ENCODE measurements at places on chromosomes 4 and X.

GRCh38 chrX:15939737-15940136 is 85.1 kb upstream of the AP1S2 start:
- no peak for DNase-seq

DNA sequence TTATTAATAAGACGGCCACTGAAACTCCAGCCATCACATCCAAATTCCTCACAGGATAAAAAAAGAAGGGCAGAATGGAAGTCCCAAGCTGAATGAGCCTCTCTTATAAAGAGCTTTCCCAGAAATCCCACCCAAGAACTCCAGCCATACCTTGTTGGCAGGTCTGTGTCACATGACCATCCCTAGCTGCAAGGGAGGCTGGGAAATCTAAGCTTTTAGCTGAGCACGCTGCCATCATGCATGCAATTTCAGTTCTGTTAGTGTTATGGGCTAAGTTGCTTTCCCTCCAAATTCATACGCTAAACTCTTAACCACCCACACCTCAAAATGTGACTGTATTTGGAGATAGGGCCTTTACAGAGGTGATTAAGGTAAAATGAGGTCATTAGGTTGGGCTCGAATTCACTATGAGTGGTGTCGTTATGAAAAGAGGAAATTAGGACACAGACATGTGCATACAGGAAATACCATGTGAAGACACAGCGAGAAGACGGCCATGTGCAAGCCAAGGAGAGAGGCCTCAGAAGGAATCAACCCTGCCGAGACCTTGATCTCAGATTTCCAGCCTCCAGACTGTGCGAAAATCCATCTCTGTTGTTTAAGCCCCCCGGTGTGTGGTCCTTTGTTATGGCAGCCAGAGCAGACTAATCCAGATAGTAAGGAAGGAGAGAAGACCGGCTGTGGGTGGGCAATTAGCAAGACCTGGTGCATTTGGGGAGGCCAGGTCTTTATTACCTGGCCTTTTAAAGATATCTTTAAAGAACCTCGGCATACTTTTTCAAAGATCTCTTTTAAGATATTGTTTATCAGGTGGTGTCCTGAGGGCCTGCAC is 317.6 kb downstream of the BCOR start:
- DNase-seq = no peak

- DNase-seq = no peak
These were observed 11.8 kb downstream of the DSPP start for GRCh38 chr4:87620086-87620485.

- no peak for DNase-seq
These were observed 55.4 kb upstream of the TRO start for GRCh38 chrX:54865208-54865607.

DNA sequence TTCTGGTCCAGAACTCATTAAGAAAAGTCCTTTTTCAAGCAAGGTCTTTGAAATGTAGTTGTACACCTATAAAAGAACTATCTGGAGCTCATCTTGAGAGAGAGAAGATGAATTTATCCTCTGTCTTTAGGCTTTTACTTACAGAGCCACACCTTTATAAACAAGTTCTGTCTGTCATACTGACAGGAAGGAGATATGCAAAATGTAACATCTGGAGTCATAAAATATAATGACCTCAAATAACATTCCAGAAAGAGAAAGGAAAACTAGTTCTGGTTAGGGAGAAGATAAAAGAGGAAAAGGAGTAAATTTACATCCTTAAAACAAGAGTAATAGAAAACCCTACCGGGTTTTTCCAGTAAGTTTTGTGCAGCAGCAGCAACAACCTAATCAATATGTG is 1.3 kb downstream of the INPP4B start:
- DNase-seq = no peak

DNA sequence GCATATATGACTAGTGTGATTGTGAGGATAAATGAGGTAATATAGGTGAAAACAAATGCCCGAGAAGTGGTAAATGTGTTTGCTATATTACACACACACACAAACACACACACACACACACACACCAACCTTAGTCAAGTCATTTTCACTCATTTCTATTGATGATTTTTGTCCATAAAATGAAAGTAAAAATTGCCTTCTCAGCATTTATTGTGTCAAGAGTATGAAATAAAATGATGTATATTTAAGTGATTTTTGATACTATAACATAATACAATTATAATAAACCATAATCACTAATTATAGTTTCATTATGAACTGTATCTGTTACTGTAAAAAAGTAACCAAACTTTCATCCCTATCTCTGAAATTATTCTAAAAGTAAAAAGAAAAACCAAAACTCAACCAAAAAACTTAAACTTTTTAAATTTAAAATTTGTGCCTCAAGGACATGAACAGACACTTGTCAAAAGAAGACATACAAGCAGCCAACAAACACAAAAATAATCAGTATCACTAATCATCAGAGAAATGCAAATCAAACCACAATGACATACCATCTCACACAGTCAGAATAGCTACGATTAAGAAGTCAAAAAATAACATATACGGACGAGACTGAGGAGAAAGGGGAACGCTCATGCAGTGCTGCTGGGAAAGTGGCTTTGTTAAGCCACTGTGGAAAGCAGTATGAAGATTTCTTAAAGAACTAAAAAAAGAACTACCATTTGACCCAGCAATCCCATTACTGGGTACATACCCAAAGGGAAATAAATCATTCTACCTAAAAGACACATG is 601.0 kb downstream of the TMA16 start:
- no peak for DNase-seq

DNA sequence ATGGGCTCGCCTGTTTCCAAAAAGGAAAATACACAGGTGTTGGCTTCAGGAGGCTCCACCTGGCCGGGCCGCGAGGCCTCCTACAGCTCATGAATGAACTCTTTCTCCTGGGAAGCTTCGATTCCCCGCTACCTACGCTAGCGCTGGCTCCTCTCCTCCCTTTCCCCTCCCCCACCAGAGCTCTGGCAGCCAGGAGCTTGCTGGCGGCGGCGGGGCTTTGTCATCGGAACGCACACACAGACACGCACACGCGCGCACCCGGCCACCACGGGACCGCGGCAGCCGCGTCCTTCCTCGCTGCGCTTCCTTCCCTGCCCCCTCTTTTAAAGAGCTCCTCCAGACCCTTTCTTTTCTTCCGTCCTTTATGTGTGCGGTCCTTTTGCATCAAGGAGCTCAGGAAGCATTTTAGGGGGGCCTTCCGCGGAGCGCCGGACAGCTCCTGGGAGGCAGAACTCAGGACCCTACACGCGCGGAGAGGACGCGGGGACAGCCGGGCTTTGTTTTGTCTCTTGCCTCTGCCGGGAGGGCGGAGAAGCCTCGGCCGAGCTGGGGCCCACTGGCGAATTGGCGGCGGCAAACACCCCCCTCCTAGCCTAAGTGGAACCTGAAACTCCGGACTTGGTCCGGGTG is 70.2 kb upstream of the BCOR start:
- DNase-seq = no peak

DNA sequence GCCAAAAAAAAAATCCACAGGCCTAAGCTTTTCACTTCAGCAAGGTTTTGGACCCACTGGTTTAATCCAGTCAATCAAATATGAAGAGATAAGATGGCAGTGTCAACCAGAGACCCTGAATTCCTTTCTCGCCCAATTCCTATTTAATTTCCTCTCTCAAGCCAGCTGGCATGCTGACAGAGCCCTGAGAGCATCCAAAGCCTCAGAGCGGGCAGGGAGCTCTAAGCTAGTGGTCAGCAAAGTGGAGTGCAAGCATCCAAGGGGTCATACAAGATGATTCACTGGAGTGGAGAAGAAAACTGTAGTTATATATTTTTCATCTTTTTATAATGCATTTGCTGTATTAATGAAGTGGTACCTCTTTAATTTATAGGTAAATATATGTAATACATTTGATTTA is 37.8 kb upstream of the PRPS2 start:
- DNase-seq = no peak

- DNase-seq = peak; percentile 44
These were observed 47.4 kb downstream of the MAMLD1 start for GRCh38 chrX:150410513-150410912.

- no peak for DNase-seq
These were observed 82.5 kb downstream of the RBM47 start for GRCh38 chr4:40546969-40547788.

DNA sequence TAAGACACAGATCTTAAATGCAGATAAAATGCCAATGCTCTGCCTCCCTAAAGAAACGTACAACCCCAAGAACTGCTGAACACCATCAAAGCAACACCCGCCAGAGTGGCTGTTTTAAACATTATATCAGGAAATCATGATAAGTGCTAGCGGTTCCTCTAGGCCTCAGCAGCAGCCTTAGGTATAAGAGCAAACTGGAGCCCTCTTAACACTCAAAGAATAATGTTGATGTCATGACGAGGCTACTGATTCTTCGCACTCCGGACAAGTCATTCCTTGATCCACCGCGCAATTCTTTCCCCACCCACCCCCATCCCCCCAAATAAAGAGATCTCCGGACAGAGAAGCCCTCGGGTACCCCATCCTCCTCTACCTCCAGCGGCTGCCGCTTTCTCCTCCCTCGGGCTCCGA is 507 bp downstream of the LIN54 start:
- DNase-seq = peak; percentile 31

DNA sequence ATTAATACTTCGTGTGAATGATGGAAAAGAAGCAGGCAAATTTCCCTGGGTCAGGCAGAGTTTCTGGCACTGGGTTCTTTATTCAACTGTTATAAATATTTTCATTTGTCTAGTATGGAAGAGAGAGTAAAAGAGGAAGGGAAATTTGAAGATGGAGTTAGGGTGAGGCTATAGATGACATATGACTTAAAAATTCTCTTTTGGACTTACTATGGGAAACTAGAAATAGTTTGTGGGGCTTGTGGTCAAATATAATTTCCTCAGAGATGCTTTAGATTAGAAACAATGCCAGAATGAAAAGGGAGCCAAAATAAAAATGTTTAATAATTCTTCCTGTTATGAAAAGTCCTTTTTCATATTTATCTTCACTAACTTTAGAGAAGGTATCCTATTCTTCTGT is 103.2 kb downstream of the GC start:
- no peak for DNase-seq

- no peak for DNase-seq
These were observed 77.0 kb downstream of the LUZP4 start for GRCh38 chrX:115366535-115366934.

DNA sequence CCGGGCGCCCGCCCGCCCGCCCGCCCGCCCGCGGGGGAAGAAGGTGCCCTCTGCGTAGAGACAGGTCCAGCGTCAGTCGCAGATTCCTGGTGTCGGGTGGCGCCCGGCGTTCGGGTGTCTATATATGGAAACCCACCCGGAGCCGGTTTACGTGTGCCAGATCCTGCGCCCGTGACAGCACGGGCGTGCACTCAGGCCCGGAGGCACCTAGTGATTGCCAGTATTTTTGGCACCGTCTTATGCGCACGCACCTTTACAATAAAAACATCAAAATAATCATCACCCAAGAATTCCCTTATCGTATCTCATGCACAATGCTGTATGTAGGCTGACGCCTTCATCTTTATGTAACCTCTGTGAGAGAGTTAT is 519 bp downstream of the SLC25A4 start:
- peak; percentile 23 for DNase-seq

GRCh38 chr4:145957302-145957701 is 18.7 kb upstream of the ZNF827 start:
- no peak for DNase-seq

DNA sequence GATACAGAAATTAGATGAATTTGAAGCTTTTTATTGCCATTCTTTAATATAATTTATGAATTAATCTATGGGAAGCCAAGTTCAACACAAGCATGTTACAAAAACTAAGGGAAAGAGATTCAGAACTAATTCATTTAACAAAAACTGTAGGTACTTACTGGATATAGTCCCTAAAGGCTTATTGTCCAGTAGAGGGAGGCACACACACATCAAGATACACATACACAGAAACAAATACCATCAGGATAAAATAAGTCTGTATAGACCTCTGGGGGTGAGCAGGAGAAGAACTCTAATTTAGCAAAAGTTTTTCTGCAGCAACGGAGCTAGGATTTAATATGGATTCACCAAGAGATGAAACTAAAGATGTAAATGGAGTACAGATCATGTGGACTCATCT is 83.0 kb upstream of the IL13RA1 start:
- no peak for DNase-seq

- DNase-seq = no peak
These were observed 46.6 kb downstream of the RHOH start for GRCh38 chr4:40243386-40243948.

DNA sequence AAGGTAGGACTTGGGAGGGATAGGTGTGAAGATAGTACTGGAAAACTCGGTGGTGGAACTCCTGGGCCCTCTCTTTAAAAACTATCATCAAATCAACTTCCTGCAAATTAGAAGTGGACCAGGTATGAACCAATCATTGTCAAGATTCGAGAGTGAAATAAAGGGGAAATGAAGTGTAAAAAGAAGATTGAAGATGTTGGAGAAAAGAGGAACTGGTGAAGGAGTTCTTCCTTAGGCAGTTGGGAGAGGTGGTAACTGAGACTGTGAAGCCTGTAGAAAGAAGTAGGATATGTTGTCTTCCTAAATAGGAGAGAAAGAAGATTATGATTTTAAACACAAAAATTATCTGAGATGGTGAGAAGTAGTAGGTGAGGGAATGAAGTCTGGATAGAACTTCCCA is 212.2 kb downstream of the PPP1R2C start:
- DNase-seq = no peak

GRCh38 chrX:150869450-150869849 is 29.0 kb downstream of the CD99L2 start:
- DNase-seq = no peak

GRCh38 chrX:106898462-106898861 is 4.7 kb downstream of the RIPPLY1 start:
- peak; percentile 61 for DNase-seq
